ENCODE measurements at places on chromosomes 3 and 15.

- DNase-seq, result no peak
Observed at GRCh38 chr15:58506064-58506490, 74.3 kb downstream of the LIPC start.

- DNase-seq, result peak; percentile 5
Observed at GRCh38 chr3:177196456-177197040, 734 bp downstream of the TBL1XR1 start.

DNA sequence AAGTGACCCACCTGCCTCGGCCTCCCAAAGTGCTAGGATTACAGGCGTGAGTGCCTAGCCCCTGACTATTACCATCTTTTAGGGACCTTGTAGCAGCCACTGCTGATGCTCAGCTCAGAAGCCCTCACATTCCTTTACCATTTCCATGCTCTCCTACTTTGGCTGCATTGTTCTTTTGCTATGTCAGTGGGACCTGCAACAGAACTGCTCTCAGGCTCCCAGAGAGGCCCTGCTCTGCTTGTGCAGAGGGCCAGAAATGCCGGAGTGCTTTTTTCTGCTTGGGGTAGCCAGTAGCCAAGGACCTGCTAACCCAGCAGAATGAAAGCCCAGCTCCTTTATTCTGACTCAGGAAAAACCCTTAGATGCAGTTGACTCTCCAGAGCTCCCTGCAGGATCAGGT lies 18.3 kb upstream of the PROK2 start:
- DNase-seq, result no peak

DNA sequence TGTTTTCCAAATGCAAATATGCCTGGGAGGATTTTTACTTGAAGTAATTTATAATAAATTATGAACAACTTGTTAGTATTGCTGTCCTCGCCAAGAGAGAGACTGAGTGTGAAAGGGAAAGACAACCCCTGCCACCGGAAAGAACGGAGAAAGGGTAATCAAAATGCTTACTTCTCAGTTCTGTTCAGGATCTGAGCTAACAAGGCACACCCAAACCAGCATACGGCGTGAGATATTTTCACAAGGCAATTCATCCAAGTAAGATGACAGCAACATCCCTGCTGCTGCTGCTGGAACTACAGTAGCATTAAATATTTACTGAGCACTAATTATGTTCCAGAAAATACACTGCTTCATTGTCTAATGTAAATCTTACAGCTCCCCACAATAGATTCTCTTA lies 96.1 kb downstream of the KBTBD8 start:
- no peak for DNase-seq

GRCh38 chr15:60423537-60423936 lies 25.8 kb upstream of the ANXA2 start:
- DNase-seq, result no peak

- DNase-seq, result no peak
Observed at GRCh38 chr15:79640206-79640605, 208.1 kb downstream of the MINAR1 start.

- no peak for DNase-seq
Observed at GRCh38 chr15:39719109-39719508, 63.5 kb downstream of the FSIP1 start.

DNA sequence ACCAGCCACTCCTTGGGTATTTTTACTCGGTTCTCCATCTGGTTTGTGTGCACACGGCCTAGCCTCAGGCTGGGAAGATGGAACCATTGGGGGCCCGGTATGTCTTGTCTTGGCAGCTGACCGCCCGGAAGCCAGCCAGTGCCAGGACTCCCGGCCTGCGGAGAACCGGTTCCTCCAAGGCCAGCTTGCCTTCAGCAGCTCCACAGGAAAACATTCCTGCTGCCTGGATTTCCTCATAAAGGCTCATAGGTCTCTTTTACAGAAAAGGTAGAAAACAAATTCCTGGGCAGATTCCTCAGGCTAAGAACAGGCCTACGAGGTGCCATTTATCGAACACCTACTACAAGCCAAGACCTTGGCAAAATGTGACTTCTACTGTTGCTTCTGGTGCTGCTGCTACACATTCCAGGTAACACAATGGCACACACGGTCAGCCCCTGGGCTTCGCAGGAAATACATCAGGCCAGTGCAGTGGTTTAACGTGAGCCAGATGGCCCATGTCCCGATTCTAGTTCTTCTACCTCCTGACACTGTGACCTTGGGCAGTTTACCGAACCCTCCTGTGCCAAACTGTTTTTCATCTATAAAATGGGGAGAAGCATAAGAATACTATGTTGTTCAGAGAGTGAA lies 141.8 kb downstream of the OPA1 start:
- DNase-seq, result no peak

- DNase-seq, result no peak
Observed at GRCh38 chr3:12947504-12948369, 106.4 kb upstream of the RPL32 start.

- no peak for DNase-seq
Observed at GRCh38 chr3:57582474-57583168, 14.5 kb downstream of the ARF4 start.

DNA sequence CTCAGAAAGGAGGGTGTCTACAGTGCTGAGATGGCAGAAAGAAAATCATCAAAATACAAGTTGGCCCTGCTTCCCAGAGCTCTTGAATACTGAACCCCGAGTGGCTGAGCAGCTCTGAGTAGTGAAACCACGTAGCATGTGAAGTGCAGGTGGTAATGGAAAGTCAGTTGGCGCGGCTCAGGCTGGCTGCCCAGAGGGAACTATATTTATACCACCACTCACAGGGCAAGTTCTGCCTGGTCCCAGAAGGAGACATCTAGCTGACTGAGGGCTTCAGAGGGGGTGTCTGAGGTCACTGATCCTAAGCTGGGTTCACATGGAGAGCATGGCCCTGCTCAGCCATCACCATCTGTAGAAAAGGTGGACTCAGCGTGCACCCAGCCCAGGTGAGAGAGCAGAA lies 129.6 kb upstream of the AGBL1 start:
- no peak for DNase-seq

DNA sequence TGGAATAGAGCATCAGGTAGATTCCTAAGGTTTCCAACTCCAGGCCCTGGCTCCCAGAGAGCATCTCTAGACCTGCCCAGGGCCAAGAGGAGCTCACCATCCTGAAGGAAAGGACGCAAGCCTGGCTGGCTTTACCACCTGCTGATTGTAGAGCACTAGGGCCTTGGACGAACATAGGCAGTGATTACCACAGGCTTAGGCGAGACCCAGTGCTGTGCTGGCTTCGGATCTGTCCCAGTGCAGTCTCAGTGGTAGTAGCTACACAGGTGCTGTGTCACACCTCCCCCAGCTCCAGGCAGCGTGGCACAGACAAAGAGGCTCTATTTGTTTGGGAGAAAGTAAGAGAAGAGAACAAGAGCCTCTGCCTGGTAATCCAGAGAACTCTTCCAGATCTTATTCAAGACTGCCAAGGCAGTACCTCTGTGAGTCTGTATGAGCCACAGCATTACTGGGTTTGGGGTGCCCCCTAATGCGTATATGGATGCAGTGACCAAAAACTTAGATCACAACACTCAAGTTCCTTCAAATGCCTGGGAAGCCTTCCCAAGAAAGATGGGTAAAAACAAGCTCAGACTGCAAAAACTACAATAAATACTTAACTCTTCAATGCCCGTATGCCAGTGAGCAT lies 25.4 kb downstream of the ISG20 start:
- no peak for DNase-seq

GRCh38 chr3:187873843-187874242 lies 128.6 kb upstream of the BCL6 start:
- no peak for DNase-seq

GRCh38 chr15:63043335-63044076 lies 959 bp downstream of the TPM1 start:
- no peak for DNase-seq

DNA sequence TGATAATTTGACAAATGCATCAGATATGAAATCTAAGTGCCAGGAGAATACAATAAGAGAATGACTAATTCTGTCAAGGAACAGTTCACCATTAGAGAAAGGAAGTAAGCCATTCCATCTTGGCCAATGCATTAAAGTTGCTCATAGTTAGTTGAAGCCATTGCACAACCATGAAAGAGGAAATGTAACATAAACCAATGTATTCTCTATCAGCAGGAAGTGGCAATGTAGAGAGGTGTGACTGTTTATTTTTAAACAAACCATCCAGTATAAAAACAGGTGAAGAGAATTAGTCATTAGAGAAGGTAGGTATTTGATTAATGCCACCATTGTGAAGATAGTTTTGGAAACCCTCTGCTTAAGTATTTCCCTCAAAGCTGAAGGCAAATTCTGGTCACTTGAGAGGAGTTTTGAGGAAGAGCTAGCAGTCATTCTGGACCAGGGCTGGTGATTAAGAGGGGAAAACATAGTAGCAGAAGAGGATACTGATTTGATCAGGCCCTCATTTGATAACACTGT lies 10.7 kb upstream of the ANXA2 start:
- no peak for DNase-seq

DNA sequence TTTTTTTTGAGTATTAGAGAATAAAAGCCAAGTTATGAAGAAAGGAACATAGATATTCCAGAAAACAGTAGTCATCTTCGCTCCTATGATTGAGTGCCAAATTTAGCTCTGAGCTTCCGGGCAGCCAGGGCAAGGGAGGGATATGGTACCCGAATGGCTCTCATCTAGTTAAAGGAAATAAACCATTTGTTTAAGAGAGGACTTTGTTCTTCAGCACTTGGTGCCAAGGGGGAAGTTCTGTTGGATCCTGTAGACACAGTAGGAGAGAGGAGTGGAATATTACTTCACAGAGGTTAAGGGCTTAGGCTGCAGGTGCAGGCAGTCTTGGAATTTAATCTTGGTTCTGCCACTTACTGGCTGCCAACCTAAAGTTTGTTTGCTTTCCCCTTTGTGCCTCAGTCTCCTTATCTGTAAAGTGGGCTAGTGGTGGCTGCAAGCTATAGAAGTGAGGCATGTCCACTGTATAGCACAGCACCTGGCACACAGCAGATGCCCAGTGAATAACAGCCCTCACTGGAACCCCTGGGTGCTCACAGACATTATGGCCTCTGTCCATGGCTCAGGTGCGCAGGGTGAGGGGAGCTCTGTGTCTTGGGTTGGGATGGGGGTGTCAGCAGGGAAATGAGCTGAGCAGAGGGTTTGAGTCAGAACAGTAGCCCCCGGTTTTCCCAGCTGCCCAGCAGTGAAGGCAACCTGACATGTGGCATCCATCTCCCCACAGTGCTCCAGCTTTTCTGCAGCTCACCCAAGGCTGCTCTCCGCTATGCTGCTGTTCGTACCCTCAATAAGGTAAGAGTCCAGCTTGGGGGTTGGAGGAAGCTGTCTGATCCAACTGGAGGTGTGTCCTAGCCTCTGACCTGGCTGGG lies 10.4 kb downstream of the COPG1 start:
- no peak for DNase-seq

- DNase-seq, result no peak
Observed at GRCh38 chr15:72982714-72983113, 69.5 kb upstream of the NEO1 start.

DNA sequence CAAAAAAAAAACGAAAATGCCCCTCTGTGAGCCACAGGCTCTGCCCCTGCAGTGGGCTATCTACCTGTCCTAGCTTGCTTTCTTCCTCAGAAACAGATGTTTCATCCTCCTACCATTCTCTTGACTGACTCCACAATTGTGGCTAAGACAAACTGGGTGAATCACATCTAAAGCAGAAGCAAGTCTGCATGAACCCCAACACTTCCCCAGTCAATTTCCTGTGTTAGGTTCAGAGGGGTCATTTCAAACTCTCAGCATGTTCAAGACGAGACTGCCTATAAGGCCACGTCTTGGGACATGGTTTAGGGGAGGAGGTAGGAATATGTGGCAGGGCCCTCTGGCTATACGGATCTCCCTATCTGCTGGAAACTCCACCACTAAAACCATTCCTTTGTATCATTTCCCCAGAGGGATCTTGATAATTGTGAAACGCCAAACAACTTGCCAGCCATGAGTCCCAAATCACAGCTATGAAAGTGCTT lies 28.6 kb upstream of the ANKDD1A start:
- DNase-seq, result no peak

- DNase-seq, result no peak
Observed at GRCh38 chr3:185648396-185648795, 62.3 kb downstream of the SENP2 start.

DNA sequence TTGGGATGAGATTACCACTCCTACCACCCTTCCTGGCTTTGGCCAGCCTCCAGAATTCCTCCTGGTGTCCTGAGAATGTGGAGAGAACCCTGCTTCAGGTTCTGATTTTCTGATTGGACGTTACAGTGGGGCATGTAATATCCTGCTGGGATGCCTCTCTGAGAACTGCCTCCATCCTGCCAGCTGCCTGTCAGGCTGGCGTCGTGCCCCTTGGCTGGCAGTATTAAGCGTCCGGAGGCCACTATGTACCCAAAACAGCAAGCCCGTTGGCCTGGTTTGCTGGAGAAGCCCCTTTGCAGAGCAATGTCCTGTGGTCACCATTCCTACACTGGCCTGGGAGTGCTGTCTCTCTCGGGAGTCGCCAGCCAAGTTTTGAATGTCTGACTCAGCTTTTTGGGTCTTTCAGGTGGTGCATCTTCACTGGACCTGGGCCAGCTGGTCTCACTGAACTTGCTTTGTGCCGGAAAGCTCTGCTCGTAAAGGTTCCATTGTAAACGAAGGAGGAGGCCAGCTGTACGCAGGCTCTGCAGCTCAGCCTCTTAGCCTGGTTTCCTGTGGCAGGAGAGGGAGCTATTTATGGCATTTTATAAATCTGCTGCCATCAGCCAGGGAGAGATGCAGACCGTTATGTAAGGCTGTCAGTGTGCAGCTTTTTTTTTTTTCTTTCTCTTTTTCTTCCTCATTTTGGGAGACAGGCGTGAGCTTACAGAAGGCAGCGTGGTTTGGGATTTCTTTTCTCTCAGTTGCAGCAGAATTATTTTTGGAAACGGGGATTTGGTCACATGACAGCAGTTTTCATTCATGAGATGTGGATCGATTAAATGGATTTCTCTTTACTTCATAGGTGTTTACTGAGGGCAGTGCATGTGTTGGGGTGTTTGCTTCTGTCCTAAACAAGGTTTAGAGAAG lies 19.0 kb upstream of the TRAK1 start:
- DNase-seq, result no peak

GRCh38 chr15:98727115-98728040 lies 79.0 kb downstream of the IGF1R start:
- DNase-seq, result no peak

- DNase-seq, result no peak
Observed at GRCh38 chr15:60972301-60972700, 256.8 kb downstream of the RORA start.

GRCh38 chr15:57322602-57323250 lies 53.6 kb upstream of the CGNL1 start:
- DNase-seq, result no peak

DNA sequence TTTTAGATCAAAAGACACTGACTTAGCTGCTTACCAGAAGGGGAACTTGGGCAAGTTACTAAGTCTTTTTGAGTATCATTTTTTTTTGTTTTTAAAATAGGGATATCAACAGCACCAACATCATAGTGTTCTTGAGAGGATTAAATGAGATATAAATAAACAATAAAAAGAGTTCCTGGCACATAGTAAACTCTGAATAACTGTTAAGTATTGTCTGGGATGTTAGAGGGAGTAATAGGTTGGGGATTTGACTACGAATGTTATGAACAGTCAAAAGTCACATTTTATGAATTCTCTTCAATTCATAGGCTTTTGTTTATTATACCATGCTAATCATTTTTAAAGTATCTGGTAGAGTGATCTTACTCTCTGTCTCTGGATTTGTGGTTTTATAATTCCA lies 37.8 kb upstream of the FAH start:
- no peak for DNase-seq

GRCh38 chr15:49855917-49856637 lies 235.2 kb downstream of the DTWD1 start:
- DNase-seq, result no peak

All from activated CD8-positive, alpha-beta memory T cell treated with anti-CD3 and anti-CD28 coated beads for 1 hour (primary cell).